MCF 10A (cell line): ENCODE measurements at places on chromosomes 16 and 17. TPM values are rescaled to one million over a fixed set of nuclear protein-coding genes. Genes with fewer than 3 reads are reported as not detected.

DNA sequence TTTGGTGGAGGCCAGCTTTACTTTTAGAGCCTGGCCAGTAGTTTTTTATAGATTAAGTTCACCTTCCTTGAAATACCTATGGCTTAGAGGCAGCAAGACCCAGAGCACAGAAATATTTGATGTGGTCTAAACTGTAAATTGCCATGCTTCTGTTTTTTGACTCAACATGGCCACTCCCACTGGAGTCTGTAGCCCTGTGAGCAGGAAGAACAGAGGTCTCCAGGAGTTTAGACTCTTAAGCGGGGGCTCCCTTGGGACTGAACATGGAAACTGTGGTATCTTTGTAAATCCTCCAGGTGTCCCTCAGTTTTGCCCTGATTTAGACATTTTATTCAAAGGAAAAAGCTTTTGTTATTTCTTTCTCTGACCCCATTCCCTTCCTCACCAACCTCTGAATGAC, 145.6 kb downstream of the FTO start:
- DNase-seq = no peak

GRCh38 chr17:17785407-17785806, 51.4 kb downstream of the SREBF1 start:
- DNase-seq = no peak

DNA sequence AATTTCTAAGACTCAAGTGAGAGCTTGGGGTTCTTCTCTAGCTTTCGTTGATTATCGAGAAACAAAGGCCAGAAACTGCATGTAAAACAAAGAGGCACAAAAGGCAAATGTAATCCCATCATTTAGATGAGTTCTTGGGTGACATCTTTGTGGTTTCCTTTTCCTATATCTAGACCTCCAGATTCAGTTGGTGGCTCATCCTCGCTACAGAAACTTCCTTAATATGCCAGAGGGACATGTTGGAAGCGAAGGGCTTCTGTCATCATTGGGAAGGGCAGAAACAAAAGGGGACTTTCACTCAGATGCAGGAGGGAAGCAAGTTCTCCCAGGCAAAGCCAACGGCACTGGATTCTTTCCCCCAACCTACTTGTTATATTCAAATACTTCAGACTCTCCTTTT, 150.6 kb upstream of the ZFHX3 start:
- no peak for DNase-seq

GRCh38 chr16:84648595-84649510, 542 bp downstream of the KLHL36 start:
- peak; percentile 21 for DNase-seq

DNA sequence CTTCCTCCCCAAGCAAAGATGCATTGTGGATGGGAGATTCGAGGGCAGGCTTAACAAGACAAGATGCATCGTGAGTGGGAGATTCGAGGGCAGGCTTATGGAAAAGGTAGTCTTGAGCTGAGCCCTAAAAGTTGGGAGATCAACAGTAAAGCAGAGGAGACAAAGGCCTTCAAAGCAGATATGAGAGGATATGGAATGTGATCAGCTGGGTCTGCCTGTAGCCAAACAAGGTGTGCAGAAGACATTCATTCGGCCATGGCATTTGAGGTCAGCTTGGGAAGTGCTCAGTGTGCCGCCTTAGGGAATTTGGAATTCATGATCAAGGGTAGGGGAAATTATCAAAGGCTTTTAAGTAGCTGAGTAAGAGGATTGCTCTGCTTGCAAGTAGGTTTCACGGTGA, 39.5 kb downstream of the DNAH9 start:
- no peak for DNase-seq

GRCh38 chr17:78956254-78956653, 23.5 kb downstream of the LGALS3BP start:
- DNase-seq = no peak

DNA sequence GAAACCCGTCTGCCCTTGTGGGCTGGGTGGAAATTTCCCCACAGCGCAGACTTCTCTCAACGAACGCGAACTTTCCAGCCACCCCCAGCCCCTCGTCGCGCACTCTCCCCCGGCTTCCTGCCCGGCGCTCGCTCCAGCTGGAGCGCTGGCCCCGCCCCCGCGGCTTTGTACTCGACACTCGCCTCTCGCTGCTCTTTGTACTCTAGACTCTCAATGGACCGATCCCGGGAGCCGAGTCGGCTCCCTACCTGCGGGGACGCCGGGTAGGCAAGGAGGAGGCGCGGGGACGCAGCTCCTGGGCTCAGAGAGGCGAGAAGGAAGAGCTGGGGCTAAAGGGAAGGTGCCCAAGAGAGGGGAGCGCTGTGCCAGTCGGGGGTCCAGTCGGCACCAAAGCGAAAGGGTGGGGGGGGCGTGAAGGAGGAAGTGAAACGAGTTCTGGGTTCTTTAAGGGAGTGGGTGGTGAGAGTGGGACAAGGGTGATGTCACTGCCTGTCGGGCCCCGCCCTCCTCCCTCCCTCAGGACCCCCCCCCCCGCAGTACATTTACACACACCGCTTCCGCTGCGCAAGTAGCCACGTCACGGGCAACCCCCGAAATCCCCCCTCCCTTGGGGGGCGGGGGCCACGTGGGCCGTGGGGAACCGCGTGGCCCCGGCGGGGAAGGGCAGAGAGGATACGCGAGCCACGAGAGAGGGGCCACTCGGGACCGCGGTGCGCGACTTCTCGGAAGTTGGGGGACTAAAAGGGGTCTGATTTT, 9.7 kb downstream of the KDM6B start:
- peak; percentile 84 for DNase-seq

GRCh38 chr17:72405662-72406230, 284.9 kb downstream of the SOX9 start:
- DNase-seq = no peak

- DNase-seq = peak; percentile 58
Measured at GRCh38 chr17:80261159-80261894, 675 bp downstream of the RNF213 start.

CLDN7 gene
- total RNA-seq = 20.8 and 23.9 TPM in 2 replicates

CCDC43 gene
- total RNA-seq = 32.8 and 33.6 TPM in 2 replicates

PSME3IP1 gene
- total RNA-seq = 100 and 107 TPM in 2 replicates
